Psoas muscle (tissue), 8 donors: ENCODE measurements at places on chromosomes 5 and 9. TPM values are rescaled to one million over a fixed set of nuclear protein-coding genes. Genes with fewer than 3 reads are reported as not detected.
A peak's percentile ranks its signal among the peaks of the same experiment; 100 is the strongest.

DNA sequence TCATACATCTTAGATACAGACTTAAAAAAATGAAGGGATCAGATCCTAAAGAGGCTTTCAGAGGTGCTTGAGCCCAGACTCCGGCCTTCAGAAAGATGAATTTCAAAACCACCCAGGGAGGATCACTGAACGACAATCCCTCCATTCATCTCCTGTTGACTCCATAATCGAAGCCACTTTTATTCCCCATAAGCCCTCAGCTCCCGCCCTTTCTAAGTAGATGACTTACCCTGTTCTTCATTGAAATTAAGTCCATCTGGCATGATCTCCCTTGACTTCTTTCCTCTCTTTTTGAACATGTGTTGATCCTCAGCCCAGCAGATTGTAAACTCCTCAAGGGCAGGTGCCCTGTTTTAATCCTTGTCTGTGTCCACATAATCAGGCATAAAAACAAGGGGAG lies 50.8 kb upstream of the ASTN2 start:
- no peak for DNase-seq
- H3K4me3 ChIP-seq: no peak overlapping the region
- H3K27me3 ChIP-seq: no peaks in the 10 kb centered on the region
- no peaks in the 10 kb centered on the region for H3K36me3 ChIP-seq

DNA sequence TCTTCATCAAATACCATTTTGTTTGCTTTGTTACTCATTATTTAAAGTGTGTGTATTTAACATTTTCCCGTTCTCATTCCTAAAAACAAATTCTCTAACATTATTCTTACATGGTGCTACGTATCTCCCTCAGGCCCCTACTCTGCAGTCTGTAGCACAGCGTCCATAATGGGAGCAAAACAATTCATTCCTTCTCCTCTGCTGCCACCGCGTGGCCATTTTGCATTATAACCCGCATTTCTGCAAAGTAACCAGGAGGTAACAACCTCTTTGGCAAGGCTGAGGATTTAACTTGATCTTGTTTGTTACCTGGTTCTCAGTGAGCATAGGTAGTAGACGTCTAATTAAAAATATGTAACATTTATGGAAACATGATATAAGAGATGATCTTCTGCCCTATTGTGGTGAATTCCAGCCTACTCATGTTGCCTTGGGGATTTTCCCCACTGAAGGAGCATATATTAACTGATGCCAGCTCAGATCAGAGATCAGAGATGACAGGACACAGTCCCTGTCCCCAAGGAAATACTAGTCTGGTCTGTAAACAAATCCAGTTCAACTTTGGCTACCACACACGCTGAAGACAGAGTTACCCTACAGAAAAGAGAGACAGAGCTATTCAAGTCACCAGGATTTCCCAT lies 10.5 kb downstream of the OR1K1 start:
- H3K36me3 ChIP-seq: no peaks in the 10 kb centered on the region
- H3K27me3 ChIP-seq: no peaks in the 10 kb centered on the region

GRCh38 chr5:134851307-134851923 lies 5.6 kb downstream of the C5orf24 start:
- H3K27me3 ChIP-seq: no peaks in the 10 kb centered on the region
- no peak overlapping the region for H3K27ac ChIP-seq
- peaks cover 8% of the 10 kb centered on the region for H3K36me3 ChIP-seq
- peaks cover 12% of the 10 kb centered on the region for H3K4me1 ChIP-seq

GRCh38 chr9:7489036-7489435 lies 310.5 kb downstream of the DMAC1 start:
- H3K4me3 ChIP-seq: no peak overlapping the region
- H3K27me3 ChIP-seq: peaks cover 2% of the 10 kb centered on the region
- no peaks in the 10 kb centered on the region for H3K4me1 ChIP-seq

- H3K4me3 ChIP-seq: no peak overlapping the region
- no peaks in the 10 kb centered on the region for H3K27me3 ChIP-seq
- no peaks in the 10 kb centered on the region for H3K36me3 ChIP-seq
Measured at GRCh38 chr5:72293495-72294055, 26.5 kb downstream of the MRPS27 start.

DNA sequence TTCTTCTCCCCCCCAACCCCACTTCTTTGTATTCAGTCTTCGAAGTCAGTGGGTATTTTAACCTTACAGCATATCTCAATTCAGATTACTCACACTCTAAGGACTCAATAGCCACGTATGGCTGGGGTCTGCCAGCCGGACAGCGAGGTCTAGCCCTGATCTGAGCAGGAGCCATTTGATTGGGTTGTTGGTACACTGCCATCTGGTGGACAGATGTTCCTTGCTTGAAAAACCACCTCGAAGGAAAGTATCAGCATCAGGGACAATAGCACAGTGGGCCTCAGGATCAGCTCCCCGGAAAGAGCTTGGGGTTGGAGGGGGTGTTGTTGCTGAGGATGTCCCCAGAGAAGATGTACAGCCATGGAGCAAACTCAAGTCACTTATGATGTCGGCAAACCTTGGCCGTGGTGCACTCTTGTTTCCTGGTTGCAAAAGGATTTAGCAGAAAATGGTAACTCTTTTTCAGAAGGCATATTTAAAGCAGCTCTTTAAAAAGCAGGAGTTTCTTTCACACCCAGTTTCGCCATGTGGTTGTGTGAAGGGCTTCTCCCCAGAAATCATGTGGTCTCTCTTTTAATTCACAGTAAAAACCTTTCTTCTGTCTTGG lies 31.7 kb upstream of the KCNMB1 start:
- no peak overlapping the region for H3K27ac ChIP-seq
- no peaks in the 10 kb centered on the region for H3K36me3 ChIP-seq

GRCh38 chr5:17121776-17122175 lies 95.7 kb upstream of the BASP1 start:
- no peak overlapping the region for H3K4me3 ChIP-seq
- no peaks in the 10 kb centered on the region for H3K36me3 ChIP-seq
- no peak for DNase-seq
- H3K4me1 ChIP-seq: no peaks in the 10 kb centered on the region
- no peak overlapping the region for H3K27ac ChIP-seq
- H3K27me3 ChIP-seq: no peaks in the 10 kb centered on the region

GRCh38 chr5:50854082-50854481 lies 187.6 kb downstream of the PARP8 start:
- H3K4me1 ChIP-seq: no peaks in the 10 kb centered on the region
- H3K36me3 ChIP-seq: no peaks in the 10 kb centered on the region
- no peak overlapping the region for H3K27ac ChIP-seq
- H3K4me3 ChIP-seq: no peak overlapping the region
- no peaks in the 10 kb centered on the region for H3K27me3 ChIP-seq

DNA sequence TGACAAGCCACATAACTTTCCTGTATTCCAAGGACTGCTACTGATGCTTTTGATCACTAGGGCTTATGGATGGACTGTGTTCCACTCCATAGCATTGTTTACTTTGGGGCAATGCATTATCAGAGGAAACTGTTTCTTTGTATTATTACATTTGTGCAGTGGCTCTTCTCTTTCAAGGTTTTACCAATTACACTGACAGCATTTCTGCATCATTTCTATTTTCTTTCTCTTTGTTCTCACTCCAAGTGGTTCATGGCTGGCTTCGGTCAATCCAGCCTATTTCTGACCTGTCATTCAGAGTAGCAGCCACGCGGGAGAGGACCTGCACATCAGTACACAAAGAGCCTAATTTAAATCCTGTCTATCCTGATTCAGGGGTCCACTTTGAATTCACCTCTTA lies 711.0 kb downstream of the TLE4 start:
- no peaks in the 10 kb centered on the region for H3K4me1 ChIP-seq
- DNase-seq: no peak
- H3K27ac ChIP-seq: no peak overlapping the region
- no peaks in the 10 kb centered on the region for H3K36me3 ChIP-seq
- no peak overlapping the region for H3K4me3 ChIP-seq

DNA sequence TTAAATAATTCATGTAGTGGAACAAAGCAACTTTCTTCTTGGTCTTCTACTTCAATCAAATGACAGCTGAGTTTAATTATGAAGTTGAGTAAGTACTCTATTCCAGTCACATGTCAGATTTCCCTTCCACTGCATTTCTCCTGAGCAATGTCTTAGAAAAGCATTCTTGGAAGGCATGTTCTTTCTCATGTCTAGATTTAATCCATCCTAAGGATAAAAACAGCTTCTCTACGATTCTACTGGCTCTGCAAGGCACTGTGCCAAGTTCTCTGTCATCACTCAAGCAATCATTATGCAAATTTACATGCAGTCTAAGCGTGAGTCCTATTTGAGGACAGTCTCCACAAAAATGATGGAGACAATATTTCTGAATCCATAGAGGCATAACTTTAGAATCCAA lies 142.4 kb downstream of the YIPF5 start:
- no peaks in the 10 kb centered on the region for H3K27me3 ChIP-seq
- peak overlapping the region; percentile 28 for H3K27ac ChIP-seq
- H3K4me3 ChIP-seq: no peak overlapping the region
- no peaks in the 10 kb centered on the region for H3K36me3 ChIP-seq
- H3K4me1 ChIP-seq: peaks cover 6% of the 10 kb centered on the region

IFNA21 gene
- total RNA-seq: not detected

SPATA31D4 gene
- not detected for total RNA-seq

PCDHA12 gene
- total RNA-seq: not detected

TPD52L3 gene
- total RNA-seq: not detected

OR1Q1 gene
- not detected for total RNA-seq

EPB41L4B gene
- 4.6 TPM for total RNA-seq

THOC3 gene
- total RNA-seq: 11.2 TPM
